ENCODE measurements at places on chromosomes 11 and 22.

DNA sequence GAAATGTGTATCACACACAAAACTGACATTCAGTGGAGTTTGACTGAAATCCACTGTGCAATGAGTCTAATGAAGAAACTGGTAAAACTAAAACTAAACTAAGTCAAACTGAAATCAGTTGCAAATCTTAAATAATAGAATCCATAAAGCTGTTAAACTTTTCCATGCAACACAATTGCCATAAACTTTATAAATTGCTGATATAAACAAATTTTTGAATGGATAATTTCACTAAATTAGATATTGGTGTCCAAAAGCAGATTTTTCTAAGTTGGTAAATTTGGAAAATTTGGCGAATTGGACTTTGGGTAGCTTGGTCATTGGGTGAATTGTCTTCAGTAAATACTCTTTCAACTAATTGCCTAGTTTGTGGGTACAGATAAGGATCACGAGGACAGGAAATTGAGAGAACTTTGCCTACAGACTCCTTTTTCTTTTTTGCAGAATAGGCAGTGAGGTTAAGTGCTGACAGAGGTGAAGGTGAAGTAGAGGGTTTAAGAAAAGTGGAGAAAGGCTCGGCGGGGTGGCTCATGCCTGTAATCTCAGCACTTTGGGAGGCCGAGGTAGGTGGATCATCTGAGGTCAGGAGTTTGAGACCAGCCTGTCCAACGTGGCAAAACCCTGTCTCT is 12.8 kb downstream of the MRPL17 start:
- no peak for DNase-seq

GRCh38 chr22:31695423-31695822 is 33.4 kb upstream of the PISD start:
- no peak for DNase-seq

GRCh38 chr11:44561275-44561805 is 4.1 kb upstream of the CD82 start:
- no peak for DNase-seq

GRCh38 chr22:37601540-37602442 is 6.8 kb upstream of the GGA1 start:
- DNase-seq = peak; percentile 84

GRCh38 chr11:2510626-2511402 is 66.0 kb downstream of the KCNQ1 start:
- no peak for DNase-seq

- no peak for DNase-seq
Observed at GRCh38 chr11:79417069-79417920, 23.5 kb downstream of the TENM4 start.

DNA sequence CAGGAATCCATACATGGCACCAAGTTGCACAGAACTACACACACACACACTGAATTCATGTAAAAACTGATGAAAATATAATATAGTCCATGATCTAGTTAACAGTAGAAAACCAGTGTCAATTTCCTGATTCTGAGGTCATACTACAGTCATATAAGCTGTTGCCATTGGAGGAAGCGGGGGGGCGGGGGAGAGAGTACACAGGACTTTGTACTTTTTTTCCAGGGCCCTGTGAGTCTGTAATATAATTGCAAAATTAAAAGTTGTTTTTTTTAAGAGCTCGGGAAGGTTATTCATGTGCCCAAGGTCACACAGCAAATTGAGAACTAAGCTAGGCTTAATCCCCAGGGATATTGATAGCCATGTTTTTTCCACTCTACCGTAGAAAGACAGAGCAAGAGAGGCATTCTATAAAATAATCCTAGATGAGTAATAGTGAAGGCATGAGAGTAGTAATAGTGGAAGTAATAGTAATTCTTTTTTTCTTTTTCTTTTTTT is 312.3 kb downstream of the MN1 start:
- no peak for DNase-seq

GRCh38 chr11:43447151-43447550 is 88.4 kb downstream of the TTC17 start:
- DNase-seq = no peak

- no peak for DNase-seq
Observed at GRCh38 chr11:87137711-87138110, 100.0 kb downstream of the TMEM135 start.

- DNase-seq = peak; percentile 35
Observed at GRCh38 chr11:1202776-1203504, 19.9 kb upstream of the MUC5B start.

- DNase-seq = no peak
Observed at GRCh38 chr22:50573491-50574382, 4.5 kb downstream of the CPT1B start.

- no peak for DNase-seq
Observed at GRCh38 chr11:1153105-1153950, 4.4 kb upstream of the MUC5AC start.

- no peak for DNase-seq
Observed at GRCh38 chr11:75849894-75850293, 34.9 kb downstream of the UVRAG start.

GRCh38 chr22:24414523-24414922 is 12.9 kb upstream of the ADORA2A start:
- no peak for DNase-seq

GRCh38 chr11:44784436-44784760 is 57.6 kb downstream of the TSPAN18 start:
- DNase-seq = no peak

DNA sequence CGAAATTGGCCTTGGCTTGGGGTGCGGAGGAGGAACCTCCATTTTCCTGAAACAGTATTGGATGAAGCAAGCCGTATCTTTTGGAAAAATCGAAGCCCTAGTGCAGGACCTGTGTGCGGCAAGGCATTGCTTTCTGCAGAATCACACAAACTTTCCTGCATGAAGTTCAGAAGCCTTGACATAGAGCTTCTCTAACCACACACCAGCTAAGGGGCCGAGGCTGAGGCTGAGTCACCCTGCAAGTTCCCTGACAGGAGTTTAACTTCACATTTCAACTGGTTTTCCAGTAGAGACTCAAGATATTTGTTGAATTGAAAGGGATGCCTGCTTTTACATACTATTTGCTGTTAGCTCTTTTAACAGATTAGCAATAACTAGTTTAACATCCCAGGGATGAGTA is 67.8 kb downstream of the TCF20 start:
- no peak for DNase-seq

DNA sequence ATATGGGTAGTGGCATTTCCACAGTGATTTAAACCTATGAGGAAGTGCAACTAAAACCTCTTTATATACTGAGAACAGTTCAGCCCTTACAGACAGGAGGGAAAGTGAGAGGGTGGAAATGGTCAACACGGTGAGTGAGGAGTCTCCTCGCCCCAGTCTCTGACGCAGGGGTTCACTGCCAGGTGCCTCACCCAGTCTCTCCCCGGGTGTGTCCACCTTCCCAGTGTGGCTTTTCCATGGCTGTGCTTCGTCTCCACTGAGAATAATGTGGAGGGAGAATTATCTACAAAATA is 116.6 kb upstream of the TOP3B start:
- no peak for DNase-seq

DNA sequence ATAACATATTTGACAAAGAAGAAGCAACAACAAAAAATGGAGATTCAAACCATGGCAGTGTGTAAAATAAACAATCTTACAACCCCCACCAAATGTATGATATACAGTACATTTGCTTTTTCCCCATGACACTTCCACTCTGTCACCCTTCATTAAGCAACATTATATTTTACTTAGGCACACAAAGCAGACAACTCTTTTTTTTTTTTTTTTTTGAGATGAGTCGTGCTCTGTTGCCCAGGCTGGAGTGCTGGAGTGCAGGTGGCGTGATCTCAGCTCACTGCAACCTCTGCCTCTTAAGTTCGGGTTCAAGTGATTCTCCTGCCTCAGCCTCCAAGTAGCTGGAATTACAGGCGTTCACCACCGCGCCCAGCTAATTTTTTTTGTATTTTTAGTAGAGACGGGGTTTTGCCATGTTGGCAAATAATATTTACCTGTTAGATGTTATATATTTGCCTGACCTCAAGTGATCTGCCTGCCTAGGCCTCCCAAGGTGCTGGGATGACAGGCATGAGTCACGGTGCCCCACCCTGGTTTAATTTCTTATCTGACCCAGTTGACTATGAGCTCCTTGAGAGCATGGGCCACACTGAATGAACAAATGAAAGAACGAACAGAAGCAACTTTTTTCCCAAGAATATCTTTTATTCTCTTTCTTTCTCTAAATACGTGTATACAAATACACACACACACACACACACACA is 5.5 kb upstream of the PCF11 start:
- no peak for DNase-seq

DNA sequence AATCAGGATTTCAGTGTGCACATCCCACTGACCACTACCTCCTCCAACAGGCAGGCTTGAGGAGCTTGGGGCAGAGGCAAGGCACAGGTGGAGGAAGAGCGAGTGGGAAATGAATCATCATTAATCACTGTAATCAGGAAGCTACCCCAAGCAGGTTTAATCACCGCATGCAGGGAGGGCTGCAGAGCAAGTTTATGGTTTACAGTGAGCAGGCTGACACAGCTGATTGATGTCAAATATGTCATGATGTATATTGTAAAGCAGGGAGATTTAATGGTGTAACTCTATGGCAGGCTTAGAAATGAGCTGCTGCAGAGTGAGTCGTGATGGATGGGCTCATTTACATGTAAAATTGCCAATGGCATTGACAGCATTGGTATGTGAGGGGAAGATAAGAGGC is 441.0 kb downstream of the NTM start:
- DNase-seq = no peak

DNA sequence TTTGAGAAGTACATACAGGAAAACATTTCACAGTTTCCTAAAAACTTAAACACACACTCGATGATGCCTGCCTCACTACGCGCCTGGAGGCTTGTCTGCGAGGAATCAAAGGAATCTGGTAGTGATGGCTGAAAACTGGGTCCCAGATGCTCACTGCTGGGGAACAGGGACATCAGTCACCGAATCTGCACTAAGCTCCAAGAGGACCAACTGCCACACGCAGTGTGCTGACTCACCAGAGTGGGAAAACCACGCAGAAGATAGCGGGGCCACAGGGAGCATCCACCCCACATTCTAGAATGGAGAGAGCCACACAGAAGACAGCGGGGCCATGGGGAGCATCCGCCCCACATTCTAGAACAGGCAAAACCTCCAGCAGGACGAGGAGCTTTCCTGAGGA is 24.3 kb upstream of the MOB2 start:
- no peak for DNase-seq

DNA sequence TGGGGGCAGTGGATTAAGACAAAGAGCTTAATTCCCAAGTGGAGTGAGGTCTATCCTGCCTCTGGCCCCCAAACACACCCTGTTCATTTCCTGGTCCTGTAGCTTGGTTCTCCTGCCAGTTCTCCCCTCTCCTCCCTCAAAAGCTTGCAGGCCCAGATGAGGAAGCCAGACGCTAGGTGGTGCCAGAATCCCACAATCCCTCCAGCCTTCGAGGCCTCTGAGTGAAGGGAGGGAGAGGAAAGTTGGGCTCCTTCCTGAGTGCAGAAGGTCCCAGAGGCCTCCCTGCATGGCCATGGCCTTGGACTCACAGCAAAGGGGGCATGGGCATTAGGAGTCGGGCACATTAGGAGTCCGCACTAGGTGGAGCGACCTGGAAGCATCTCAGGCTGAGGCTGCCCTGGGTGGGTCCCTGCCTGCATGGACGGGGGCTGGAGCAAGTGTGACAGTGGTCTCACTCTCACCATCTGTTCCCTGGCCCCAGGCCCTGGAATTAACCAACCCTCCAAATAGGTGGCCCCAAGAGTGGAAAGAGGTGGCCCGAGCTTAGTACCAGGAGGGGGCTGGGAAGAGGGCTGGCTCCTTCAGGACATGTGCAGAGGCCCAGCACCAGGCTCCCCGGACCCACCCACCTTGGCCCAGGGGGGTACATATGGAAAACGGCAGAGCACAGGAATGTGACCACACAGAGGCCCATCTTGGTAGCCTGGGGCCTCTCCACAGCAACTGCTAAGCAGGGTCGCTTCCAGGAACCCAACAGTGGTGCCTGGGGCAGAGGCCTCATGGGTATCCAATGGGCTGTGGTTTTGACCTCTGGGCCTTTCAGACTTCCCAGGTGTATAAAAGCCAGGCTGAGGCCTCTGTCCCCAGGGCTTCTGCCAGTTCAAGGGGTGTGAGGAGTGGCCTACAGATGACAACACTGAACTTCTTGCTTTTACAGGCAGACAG is 5.2 kb downstream of the FXYD2 start:
- DNase-seq = peak; percentile 91

DNA sequence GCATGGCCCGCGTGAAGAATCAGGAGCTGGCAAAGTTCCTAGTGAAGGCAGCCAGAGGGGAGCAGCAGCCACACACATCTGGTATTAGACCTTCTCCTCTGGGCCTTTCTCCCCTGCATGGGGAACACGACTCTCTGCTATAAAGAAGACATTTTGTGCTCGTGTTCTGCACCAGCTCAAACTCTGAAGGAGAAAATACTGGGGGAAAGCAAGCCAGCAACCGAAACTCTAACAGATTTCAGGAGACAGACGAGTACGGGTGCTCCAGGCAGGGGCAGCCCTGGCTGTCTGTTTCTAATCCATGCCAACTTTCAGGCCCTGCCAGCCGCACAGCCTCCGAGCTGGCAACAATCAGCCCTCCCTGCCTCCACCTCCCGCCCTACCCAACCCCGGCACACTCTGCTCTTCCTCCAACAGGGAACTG is 296.3 kb downstream of the BRD1 start:
- DNase-seq = no peak

DNA sequence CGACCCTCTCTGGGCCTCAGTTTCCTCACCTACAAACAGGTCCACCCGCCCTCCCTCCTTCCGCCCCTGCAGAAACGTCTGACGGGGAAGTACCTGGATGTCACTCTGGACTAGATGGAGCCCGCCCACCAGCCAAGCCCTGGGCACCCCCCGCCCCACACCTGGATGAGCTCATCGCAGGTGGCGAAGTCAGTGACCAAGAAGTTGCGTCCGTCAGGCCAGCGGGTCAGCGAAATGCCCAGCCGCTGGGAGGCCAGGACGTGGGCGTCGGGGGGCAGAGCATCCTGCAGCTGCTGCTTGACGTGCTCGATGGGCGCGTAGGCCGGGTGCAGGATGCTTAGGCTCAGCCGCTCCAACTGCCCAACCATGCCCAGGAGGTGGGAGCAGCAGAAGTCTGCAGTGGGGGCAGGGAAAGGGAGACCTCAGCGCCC is 897 bp downstream of the PNPLA5 start:
- DNase-seq = no peak

DNA sequence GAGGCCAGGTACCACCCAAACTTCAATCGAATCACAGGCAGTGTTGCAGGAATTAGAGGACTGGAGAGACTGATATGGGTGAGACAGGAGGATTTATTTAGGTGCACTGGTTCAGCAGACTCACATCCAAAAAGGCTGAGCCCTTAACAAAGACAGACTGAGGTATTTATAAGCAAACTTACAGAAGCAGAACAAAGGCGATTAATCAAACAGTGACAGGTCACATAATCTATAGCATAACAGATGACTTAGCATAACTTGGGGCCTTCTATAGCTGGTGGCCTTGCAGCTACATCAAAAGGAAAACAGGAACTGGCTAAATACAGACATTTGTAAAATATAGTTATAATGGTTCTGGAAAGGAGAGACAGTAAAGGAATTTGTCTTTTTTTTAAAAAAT is 2.1 kb downstream of the APOBEC3B start:
- no peak for DNase-seq

- no peak for DNase-seq
Observed at GRCh38 chr22:17836992-17837742, 62.9 kb upstream of the BID start.

Measured in NCI-H526 treated with DMSO at 0.1 percent for 48 hours (cell line).